Astrocyte of the spinal cord (primary cell): ENCODE measurements at places on chromosomes 7 and 10.

DNA sequence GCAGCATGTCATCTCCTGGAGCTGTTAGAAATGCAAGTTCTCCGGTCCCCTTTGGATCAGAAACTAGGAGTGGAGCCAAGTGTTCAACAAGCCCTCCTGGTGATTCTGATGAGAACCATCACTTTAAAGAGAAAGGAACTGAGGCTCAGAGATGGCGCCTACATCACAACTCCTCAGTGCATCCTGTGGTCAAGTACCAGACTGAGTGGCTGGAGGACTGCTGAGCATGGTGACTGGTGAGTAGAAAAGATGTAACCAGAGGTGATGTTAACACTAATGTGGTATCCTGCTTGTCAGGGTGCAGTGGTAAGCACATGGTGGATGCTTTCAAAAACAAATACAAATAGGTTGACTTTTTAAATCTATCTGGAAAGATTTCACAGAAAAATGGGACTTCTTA, 3.5 kb upstream of the OIT3 start:
- no peak for DNase-seq

DNA sequence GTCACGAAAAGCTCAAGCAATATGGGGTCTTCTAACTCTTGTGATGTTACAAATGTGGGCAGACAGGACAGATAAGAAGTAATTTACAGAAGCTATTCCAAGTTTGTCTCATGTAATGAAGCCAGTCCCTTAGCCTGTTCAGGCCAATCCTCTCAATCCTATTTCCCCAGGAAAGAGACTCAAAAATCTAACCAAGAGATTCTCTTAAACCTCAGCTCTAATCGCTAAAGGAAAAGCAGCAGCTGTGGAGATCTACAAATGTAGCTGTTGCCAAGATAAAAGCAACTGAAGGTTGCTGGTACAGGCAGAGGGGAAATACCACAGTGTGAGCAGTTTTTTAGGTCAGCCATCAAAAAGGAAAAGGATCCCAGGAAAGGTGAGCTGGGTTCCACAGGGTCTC, 39.3 kb downstream of the ANK3 start:
- peak; percentile 45 for DNase-seq

- peak; percentile 63 for DNase-seq
These were observed 575.6 kb downstream of the ARL4A start for GRCh38 chr7:13262929-13263530.

- DNase-seq, result no peak
These were observed 35.4 kb downstream of the DRGX start for GRCh38 chr10:49360271-49361177.

DNA sequence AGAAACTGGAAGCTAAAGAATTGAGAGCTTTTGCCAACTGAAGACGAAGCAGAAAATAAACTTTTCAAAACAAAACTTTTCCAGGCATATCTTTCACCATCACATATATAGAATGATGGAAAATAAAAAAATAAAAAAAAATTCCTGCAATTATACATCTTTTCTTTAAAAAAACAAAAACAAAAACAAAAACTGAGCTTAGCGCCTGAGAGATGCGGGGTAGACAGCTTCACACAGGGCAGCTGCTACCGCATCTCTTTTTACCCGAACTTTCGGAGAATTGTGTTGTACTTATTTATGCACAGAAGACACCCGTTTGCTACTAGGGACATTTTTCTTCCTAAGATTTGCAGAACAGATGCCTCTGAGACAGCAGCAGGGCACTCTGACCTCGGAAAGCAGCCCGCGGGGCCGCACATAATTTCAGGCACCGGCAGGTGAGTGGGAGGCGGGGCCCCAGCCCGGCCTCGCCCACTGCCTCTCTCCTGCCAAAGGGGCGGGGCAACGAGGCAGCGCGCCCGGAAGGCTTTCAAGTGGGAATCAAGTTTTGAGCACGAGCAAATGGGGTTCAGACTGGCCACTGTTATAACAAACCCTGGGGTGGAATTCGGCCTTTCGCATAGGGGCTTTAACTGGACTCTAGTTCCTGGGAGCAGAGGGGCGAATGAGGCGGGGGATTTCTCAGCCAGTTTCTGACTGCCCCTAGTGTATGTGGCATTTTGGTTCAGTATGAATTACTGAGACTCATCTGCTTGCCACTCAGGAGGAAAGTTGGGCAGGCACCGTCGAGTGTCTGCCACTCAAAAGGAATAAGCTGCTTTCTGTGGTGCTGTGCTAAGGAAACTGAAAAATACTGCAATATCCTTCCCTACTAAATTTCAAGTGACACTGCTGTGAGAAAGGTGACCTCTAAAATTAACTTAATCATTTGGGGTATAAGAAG, 18.5 kb upstream of the FAM133B start:
- DNase-seq, result no peak

- peak; percentile 87 for DNase-seq
These were observed 100.3 kb upstream of the AGBL3 start for GRCh38 chr7:134885967-134886352.

DNA sequence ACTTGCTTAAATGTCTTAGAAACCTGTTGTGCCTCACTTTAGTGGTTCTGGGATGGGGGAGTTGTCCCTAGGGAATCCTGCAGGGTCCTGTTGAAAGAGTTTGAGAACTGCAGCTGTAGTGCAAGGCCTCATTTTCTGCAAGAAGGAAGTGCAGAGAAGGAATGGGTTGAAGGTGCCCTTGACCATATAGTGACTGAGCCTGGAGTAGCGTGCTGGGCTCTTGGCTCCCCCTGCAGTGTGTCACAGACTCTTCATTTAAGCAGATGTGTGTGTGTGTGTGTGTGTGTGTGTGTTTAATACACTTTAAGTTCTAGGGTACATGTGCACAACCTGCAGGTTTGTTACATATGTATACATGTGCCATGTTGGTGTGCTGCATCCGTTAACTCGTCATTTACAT, 92.2 kb downstream of the GRK5 start:
- DNase-seq, result no peak

DNA sequence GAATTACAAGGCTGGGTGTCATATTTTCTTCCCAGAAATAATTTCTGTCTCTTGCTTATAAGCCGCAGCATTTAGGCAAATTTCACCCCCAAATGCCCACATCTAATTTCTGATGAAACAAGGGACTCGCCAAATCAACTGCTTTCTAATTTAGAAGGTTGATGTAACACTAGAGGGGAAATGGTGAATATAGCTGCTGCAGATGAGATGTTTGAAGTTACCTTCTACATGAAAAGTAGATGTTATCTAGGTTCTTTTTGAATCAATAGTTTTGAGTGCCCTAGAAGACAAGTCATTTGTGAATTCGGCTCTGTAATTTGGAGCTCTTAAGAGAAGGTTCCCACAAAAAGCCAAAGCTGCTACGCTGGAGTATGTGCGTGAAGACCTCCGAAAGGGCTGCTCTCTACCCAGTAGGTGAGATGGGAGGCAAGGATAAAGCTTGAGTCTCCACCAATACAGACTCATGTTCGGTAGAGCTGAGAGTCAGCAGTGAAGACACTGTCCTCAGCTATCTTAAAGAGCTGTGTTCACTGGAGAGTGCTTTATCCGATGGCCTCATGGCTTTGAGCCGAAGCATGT, 99.5 kb downstream of the FANK1 start:
- no peak for DNase-seq

GRCh38 chr7:148962823-148963582, 65.3 kb downstream of the PDIA4 start:
- peak; percentile 88 for DNase-seq

DNA sequence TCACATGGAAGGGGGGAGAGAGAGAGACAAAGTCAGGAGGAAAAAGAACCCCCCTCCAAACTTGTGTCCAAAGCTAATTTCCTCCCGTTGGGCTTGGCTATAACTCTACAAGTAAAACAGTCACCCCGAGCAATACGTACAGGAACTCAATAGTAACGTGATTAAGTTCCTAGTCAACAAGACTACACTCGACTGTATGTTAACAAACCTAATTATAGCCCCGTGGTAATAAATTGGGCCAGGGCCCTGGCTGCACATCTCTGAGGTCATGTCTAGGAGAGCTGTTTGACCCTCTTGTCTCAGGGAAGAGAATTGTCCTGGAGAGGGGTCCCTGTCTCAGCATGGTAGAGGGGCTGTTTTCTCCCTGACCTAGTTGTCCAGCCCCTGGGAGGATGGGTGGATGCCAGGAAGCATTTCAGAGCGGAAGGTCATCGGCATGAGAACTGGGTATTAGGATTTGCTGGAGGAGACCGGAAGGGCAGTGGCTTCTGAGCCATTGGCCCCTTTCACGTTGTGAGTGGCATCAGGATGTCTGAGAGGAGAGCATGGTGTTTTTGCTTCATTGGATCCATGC, 60.2 kb upstream of the COMTD1 start:
- DNase-seq, result no peak

DNA sequence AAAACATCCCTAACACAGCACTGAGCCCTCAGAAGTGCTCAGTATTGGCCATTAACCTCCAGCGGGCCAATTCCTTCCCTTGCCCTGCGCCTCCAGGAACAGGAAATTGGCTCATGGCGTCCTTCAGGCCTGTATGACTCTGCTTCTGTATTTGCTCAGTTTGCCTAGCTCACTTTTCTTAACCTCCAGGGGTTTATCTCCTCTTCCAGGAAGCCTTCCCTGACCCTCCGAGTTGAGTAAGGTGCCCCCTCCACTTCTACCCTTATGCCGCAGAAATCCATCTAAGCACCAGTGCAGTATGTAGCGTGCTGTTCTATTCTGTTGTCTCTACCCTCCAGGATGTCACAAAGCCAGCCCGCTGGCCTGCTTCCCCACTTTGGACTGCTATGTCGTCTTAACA, 1.1 kb upstream of the SFXN4 start:
- no peak for DNase-seq

DNA sequence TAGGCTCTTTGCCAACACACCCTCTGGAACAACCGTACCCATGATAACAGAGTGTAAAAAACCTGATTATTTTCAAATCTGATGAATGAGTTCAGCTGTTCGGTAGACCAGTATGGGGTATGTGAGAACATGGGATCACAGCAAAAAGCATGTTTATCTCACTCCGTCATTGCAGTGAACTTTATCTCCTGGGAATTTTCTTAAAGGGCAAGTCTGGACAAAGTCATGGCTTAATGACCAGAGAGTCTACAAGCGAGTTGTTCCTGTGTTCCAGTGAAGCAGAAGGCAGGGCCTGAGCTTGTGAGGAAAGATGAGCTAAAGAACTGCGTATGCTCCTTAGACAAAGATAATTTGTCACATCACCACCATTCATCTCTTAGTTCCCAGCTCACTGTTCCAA, 219.7 kb downstream of the TRIL start:
- no peak for DNase-seq

DNA sequence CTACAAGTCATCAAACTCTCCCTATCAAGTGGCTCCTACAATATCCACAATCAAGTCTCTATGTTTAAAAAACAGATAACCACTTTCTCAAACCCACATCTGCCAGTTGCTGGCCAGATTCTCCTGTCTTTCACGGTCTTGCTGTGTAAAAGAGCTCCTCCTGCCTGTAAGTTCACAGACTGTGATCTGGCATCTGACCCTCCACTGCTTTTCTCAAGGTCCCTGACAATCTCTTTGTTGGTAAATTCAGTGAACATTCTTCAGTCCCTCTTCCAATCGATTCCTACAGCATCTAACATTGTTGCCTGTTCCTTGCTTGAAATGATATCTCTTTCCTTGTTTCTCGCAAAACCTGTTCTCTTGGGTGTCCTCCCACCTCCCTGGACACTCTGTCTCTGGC, 18.5 kb upstream of the LMOD2 start:
- DNase-seq, result no peak

GRCh38 chr7:15175152-15175551, 272.6 kb upstream of the DGKB start:
- no peak for DNase-seq

DNA sequence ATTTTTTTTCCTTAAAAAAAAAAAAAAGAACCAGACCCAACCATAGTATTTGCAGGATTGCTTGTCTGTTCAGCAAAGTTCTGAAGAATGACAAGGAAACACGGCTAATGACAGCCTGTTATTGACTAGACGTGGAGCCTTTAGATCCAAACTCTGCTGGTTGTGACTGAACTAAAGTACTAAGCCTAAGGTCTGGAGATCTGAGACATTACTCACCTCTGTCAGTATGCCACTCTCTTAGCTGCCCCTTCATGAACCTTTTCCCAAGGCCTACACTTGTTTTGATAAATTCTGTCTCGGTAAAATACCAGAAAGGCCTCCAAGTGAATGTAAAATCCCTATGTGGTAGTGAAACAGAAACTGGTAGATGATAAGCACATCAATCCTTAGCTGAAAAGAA, 101.0 kb downstream of the CABCOCO1 start:
- DNase-seq, result no peak

DNA sequence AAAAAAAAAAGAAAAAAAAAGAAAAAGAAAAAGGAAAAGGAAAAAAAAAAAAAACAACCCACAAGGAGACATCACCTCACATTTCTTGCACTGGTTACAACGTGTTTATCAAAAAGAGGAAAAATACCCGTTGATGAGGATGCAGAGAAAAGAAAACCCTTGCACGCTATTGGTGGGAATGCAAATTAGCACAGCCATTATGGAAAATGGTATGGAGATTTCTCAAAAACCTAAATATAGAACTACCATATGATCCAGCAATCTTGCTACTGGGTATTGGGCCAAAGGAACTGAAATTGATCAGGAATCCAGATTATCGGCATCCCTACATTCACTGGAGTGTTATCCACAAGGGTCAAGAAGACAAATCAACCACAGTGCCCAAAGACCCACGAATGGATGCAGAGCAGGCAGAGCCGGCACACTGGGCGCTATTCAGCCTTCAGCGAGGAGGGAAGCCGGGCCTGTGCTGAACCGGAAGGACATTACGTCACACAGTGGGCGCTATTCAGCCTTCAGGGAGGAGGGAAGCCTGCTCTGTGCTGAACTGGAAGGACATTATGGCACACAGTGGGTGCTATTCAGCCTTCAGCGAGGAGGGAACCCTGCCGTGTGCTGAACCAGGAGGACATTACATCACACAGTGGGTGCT, 258.7 kb downstream of the ZMYND11 start:
- no peak for DNase-seq

GRCh38 chr10:51321980-51322379, 247.7 kb downstream of the PRKG1 start:
- DNase-seq, result no peak

- peak; percentile 53 for DNase-seq
These were observed 23.3 kb downstream of the CYP17A1 start for GRCh38 chr10:102813734-102814452.

DNA sequence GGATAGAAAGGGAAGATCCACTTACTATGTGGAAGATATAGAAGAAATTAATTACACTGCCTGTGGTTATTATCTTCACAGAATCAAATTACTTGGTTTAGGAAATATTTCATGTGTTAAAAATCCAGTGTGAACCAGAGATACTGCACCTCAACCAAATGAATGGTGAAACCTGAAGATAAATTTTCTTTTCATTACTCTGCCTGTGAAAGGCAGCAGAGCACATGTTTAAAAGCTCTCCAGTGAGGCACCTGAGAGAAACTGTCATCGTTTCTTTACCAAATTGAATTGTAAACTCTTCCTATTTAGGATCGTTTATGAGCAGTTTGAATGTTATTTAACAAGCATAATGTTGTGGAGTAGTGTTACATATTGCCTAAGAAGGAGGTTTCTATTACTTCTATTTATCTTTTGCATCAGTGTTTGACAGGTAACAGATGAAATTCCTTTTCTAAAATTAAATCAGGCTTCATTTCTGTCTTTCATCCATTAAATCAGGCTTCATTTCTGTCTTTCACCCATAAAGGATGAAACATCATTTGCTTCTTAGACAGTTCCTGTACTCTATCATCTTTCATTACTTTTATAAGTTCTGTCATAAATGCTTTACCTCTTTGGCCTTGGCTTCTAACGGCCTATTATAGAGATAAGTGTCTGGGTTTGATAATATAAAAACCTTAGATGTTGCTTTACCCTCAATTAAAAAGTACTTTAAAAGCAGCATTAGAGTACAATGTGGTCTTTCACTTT, 266.6 kb downstream of the NXPH1 start:
- no peak for DNase-seq
